ENCODE measurements at places on chromosomes 16 and 17. TPM values are rescaled to one million over a fixed set of nuclear protein-coding genes. Genes with fewer than 3 reads are reported as not detected.
A peak's percentile ranks its signal among the peaks of the same experiment; 100 is the strongest.

DNA sequence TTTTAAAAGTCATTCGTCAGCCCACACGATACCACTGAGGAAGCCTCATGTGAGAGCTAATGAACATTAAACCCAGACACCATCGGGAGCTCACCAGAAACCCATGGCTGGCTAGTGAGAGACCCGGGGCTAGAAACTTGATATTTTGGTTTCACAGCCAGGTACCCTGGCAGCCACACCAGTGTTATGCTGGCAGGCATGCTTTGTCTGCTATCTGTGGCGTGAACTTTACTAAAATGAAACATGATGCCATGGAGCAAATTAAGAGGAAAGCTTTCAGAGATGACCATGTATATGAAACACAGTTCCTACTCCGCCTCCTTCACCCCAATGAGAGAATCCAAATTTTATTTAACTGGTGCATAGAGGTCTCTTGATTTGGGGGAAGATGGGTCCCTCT, 291.2 kb downstream of the IRX3 start:
- no peak for DNase-seq
- H3K36me3 ChIP-seq = no peaks in the 10 kb centered on the region
- no peak overlapping the region for H3K27ac ChIP-seq
- H3K27me3 ChIP-seq = no peaks in the 10 kb centered on the region
- H3K4me1 ChIP-seq = peaks cover 7% of the 10 kb centered on the region

DNA sequence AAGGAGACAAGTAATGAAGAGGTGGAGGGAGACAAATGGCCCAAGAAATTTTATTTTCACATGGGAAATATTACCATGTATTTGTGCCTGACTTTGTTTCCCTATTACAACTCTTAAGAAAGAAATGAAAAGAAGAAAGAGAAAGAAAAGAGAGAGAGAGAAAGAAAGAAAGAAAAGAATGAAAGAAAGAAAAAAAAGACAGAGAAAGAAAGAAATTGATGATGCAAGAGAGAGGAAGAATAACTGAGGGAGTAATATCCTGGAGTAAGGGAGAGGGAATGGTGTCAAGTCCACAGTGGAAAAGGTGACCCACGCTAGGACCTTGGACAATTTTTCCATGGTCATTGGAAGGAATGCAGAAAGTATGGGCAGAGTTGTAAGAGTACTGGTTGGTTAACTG, 10.1 kb upstream of the ACSM3 start:
- H3K36me3 ChIP-seq = no peaks in the 10 kb centered on the region
- no peaks in the 10 kb centered on the region for H3K4me1 ChIP-seq
- no peak overlapping the region for H3K27ac ChIP-seq
- H3K27me3 ChIP-seq = no peaks in the 10 kb centered on the region
- H3K4me3 ChIP-seq = no peak overlapping the region

DNA sequence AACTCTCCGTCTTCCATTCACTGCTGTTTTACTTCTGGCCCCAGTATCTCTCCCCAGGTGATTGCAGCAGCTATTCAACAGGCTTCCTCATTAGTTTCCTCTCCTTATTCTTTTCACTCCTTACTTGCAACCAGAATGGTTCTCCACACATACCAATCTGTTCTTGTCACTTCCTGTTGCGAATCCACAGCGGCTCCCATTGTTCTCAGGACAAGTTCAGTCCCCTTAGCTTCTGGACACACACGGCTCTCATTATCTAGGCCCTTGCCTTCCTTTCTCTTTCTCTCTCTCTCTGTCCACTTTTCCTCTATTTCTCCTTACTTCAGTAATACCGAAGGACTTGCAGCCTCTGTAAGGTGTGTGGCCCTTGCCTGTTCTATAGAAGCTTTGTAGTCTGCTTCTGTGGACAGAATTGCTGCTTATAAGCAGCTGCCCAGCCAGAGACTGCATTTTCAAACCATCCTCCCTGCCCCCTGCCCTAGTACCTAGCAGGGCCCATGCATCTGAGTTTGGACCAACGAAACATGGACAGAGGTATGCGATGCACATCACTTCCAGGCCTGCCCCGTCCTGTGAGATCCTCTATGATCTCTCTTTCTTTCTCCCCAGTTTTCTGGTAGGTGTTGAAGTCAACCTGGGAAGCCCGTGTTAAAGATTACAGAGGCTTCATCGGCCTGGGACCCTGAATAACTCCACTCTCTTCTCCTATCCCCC, 45.7 kb downstream of the VAT1L start:
- H3K4me1 ChIP-seq = no peaks in the 10 kb centered on the region
- peaks cover 3% of the 10 kb centered on the region for H3K27me3 ChIP-seq
- H3K27ac ChIP-seq = no peak overlapping the region
- no peaks in the 10 kb centered on the region for H3K36me3 ChIP-seq

GRCh38 chr17:74846621-74847020, 13.1 kb downstream of the GRIN2C start:
- H3K27me3 ChIP-seq = no peaks in the 10 kb centered on the region
- no peak overlapping the region for H3K4me3 ChIP-seq
- H3K27ac ChIP-seq = no peak overlapping the region
- no peaks in the 10 kb centered on the region for H3K4me1 ChIP-seq
- DNase-seq = no peak

DNA sequence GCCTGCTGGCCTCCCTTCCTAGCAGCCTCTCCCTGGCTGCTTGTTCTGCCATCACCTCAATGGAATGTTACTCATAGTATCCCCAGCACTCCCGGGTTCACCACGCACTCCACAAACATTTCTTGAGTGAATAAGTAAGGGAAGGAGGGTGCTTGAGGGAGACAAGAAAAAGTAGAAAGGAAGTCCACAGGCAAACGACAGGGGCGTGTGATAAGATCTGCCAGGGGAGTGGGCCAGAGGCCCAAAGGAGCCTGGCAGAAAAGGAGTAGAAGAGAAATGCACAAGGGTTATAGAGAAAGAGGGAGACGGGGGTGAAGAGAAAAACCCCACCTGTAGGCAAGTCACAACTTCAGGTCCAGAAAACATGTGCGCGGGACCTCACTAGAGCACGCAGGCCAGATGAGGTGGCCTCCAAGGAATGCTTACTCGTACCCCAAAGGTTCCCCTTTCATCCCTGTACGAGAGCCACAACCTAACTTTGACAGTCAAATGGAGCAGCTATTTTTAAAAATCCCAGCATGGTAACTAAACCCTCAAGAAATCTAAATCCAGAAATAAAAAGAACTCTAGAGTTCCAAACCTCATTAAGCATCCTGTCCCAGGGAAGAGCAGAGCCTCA, 6.6 kb downstream of the ZDHHC7 start:
- H3K27ac ChIP-seq = peak overlapping the region; percentile 87
- no peak overlapping the region for H3K4me3 ChIP-seq
- H3K4me1 ChIP-seq = peaks cover 30% of the 10 kb centered on the region
- H3K27me3 ChIP-seq = no peaks in the 10 kb centered on the region

DNA sequence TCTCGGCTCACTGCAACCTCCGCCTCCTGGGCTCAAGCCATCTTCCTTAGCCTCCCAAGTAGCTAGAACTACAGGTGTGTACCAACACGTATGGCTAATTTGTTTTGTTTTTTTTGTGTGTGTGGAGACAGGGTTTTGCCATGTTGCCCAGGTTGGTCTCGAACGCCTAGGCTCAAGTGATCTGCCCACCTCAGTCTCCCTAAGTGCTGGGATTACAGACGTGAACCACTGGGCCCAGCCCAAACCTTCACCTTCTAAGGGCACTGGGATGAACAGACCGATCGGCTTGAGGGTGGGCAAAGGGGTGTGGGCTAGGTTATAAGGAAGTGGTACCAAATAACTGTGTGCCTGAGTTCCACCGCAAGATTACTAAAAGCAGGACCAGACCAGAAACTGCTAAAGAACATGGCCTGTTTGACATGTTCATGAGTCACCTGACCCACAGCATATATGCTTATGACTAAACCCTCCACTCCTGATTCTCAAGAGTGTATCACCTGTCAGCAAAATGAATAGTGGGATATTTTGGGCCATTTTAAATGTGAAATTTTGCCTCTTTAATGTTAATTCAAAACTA, 8.1 kb downstream of the TMEM97 start:
- no peak overlapping the region for H3K4me3 ChIP-seq
- H3K4me1 ChIP-seq = no peaks in the 10 kb centered on the region
- H3K36me3 ChIP-seq = no peaks in the 10 kb centered on the region
- no peak overlapping the region for H3K27ac ChIP-seq

DNA sequence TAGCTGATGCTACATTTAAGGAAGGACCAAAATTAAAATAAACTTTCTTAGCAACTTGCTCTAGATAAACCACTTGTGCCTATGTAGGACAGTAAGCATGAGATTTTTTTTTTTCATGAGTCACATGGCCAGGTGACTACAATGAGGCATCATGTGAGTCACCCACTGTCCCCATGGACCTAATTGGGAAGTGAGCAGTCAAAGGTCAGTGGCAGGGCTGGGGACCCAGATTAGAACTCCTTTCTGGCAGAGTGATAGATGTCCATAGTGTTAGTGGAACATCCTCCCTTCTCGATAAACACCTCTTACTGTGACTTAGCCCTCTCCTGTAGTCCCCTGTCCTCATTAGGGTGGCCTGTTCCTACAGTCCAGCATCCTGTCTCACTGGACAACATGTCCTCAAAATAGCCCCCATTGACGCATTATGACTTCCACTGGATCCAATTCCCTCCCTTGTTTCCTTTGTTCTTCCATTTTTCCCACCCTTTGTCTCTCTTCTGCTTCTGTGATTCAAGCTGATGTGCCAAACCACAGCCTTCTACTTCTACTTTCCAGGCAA, 12.4 kb downstream of the ITGB3 start:
- H3K27me3 ChIP-seq = no peaks in the 10 kb centered on the region
- H3K4me1 ChIP-seq = no peaks in the 10 kb centered on the region
- H3K36me3 ChIP-seq = no peaks in the 10 kb centered on the region
- H3K27ac ChIP-seq = no peak overlapping the region
- H3K4me3 ChIP-seq = no peak overlapping the region

DNA sequence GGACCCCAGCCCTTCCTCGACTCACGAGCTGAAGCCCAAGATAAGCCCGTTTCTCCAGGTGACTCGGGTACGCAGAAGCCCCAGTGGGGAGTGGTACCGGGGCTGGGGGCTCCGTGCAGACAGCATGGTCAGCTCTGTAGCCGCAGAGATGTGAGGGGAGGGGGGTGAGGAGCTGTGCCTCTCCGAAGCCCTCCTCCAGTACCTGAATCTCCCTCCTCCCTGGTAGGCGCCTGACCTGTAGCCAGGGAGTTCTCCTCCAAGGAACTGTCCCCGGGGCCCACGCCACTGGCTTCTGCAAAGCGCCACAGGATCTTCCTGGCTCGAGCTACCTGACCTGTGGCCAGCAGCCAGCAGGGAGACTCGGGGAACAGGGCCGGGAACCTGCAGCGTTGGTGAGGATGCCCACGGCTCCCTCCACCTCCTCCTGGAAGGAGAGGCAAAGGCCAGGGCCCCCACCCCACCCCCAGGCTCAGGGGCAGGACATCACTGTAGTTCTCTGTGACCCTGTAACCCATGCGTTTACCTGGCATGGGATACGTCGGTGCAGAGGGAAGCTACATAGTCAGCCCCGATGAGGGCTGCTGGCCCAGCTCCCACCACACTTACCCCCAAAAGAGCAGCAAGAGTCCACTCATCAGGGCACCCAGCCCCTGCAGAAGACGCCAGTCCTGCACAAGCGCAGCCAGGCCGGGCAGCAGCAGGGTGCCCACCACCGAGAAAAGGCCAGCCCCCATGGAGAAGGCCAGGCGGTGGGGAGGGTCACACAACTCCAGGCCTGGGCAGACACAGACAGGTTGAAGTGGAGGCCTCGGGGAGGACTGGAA, 1.7 kb downstream of the SLC22A31 start:
- H3K36me3 ChIP-seq = no peaks in the 10 kb centered on the region
- H3K27ac ChIP-seq = no peak overlapping the region
- H3K4me1 ChIP-seq = no peaks in the 10 kb centered on the region
- no peak for DNase-seq
- no peak overlapping the region for H3K4me3 ChIP-seq

MT1A gene
- total RNA-seq = 6.9 TPM

BAIAP3 gene
- 12.1 TPM for total RNA-seq

FOXK2 gene
- total RNA-seq = 47.9 TPM

CRHR1 gene
- total RNA-seq = 2.1 TPM

SECTM1 gene
- 9.0 TPM for total RNA-seq
